Calu3 (cell line): ENCODE measurements at places on chromosomes 2 and 18. TPM values are rescaled to one million over a fixed set of nuclear protein-coding genes. Genes with fewer than 3 reads are reported as not detected.

DNA sequence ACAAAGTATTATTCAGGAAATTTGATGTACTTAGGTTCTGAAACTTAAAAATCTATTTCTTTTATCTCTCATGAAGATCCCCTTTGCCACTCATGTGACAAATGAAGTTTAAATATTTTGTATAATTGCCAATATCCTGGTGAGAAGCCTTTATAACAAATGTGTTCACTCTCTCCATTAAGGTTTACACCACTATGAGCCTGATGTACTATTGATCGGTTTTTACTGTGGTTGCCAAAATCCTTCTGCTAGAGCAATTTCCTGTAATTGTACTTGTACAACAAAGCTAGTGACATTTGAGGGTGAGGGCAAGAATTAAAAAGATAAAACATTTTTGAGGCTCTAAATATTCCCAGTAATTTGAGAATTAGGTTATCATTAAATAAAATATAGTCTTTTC, 222.3 kb upstream of the CDH19 start:
- DNase-seq = no peak

- DNase-seq = no peak
Observed at GRCh38 chr2:37622450-37623100, 48.9 kb downstream of the CDC42EP3 start.

DNA sequence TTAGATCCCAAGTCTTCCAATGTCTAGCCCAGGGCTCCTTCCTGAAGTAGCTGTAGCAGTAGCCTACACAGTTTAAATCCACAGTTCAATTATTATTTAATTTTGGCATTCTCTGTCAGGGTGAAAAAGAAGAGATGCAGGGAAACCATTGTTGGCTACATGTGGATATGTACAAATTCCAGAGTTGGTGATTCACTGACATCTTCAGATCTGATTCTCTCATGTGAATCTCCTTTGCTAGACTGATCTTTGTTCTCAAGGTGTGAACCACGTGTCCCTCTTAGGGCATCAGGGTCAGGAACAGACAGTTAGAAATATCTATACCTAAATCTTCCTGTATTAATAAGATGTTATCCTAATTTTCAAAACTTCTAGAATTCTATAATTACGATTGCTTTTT, 36.7 kb downstream of the ADCYAP1 start:
- no peak for DNase-seq

DNA sequence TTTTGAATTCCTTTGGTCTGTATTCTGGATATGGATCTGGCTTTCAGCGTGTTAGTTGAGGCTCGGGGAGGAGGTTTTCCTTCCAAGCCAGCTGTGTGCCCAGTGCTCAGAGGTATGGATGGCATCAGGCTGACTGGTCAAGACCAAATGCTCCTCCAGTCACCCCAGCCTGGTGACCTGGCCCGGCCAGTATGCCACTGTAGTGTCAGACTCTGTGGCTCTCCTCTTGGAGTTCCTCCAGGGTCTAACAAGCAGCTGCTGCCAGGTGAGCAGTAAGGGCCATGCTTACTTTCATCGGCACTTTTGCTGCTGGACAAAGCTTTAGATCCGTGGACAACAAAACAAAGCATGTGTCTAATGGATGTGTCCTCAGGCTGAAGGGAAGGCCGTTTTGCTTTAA, 44.1 kb downstream of the CABLES1 start:
- no peak for DNase-seq

DNA sequence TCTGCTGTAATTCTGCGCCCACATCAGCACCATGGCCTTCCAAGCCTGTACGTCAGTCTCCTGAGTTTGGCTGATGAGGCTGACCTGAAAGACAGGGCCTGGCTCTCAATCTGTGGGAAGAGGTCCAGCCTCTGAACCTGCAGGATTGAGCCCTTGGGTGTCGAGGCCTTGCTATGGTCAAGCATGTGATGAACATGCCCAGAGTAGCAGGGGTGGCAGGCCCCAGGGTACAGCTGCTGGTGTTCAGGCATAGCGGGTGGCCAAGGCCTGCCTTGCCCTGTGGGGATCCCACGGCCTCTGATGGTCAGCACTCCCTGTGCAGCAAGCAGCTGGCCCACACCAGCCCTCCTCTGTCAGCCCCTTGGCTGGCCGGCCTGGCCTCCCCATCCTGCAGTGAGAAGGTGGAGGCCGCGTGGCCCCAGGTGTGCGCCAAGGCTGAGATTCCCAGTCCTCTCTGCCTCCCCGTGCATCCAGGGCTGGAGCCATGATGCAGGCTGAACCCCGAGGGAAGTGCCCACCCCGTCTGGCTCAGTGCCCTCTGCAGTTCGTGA, 298.4 kb downstream of the NDUFA10 start:
- no peak for DNase-seq

ARL4C gene
- 15.6 and 21.0 TPM in 2 replicates for total RNA-seq

DNA sequence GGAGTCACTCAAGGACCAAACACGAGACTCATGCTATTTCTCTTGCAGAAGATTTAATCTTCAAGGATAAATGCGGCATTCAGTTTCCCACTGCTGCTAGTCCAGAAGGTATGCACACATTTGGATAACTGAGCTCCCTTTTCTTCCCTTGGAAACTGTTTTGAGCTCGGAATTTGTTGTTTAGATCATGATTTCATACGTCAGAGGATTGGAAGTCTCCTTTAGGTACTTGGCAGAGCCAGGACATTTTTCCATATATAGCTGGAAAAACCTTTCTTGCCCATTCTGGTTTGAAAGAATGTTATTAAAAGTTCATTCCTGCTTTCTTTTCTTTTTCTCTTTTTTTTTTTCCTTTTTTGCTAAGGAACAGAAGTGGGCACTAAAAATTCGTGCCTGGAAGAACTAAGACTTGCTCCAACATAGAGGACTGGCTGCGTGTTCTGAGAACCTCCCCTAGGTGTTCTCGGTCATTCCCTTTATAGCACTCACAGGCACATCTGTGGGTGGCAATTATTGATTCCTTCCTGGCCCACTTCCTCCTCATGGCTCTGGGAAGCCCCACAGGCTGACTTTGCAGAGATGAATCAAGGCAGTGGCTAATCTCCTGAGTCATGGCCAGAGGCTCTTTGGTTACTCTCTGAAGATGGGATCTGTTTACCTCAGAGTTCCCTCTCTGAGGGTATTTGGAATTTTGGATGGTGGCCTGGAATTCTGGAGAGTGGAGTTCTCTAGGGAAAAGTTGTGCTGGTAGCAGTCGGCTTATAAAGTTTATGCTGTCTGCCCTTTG, 104.8 kb downstream of the PLCL1 start:
- peak; percentile 43 for DNase-seq

GRCh38 chr18:25043104-25043503, 308.9 kb downstream of the ZNF521 start:
- no peak for DNase-seq

- DNase-seq = no peak
Observed at GRCh38 chr2:47504174-47504810, 101.3 kb downstream of the MSH2 start.

DNA sequence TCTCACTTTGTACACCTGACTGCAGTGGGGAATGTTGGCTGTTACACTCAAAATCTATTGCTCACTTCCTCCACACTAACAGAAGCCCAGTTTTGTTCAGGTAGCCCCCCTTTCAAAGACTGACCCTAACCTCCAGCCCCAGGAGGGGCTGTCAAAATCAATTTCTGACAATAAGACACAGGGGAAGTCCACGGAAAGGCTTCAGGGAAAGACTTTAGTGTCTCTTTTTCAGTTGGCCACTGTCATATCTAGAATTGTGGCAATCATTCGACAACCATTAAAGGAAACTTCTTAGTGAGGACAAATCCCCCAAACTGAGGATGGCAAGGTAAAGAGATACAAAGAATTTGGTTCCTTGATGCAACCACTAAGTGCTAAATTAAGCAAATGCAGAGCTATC, 59.0 kb downstream of the BARD1 start:
- DNase-seq = no peak

- DNase-seq = no peak
Observed at GRCh38 chr2:367246-367645, 79.4 kb upstream of the ALKAL2 start.

DNA sequence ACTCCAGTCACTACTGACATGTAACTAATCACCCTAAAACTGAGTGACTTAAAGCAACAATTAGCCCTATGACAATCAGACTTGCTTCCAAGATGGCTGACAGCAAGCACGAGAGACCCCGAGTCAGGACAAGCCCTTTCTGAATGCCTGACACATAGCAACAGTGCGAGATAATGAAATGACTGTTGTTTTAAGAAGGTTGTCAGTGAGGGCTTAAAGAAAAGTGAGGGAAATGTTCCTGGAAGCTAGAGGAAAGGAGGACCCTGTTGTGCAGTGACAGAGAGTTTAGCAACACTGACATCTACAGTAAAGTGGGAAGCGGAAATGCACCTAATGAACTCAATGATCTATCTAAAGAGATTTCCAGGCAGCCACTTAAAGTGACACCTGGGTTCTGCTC, 163.1 kb downstream of the STK39 start:
- DNase-seq = no peak

DNA sequence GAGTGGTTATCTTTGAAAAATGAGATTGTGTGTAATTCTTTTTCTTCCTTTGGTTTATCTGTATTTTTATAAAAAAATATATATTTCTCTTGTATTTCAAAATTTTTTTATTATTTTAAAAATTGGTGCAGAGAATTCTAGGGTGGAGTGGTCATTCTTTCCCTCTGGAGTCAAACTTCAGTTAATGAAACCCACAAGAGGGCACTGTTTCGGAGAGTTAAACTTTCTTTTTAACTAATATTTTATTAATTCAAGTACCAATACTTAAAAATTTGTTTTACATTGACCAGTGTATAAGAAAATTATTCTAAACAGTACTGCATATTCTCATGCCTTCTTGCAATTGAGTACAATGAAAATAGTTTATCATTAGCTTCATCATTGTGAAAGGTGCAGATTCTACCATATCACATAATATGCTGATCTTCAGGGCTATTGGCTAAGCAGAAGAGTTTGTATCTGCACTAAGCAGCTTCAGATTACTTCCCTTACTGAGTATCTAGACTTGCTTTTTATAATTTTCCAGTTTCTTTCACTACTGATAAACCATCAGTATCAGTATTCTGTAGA, 50.1 kb downstream of the HS1BP3 start:
- no peak for DNase-seq

VAMP5 gene
- total RNA-seq = 10.0 and 10.1 TPM in 2 replicates

- no peak for DNase-seq
Observed at GRCh38 chr2:120626566-120626965, 109.1 kb upstream of the GLI2 start.

CXCR1 gene
- total RNA-seq = not detected in 2 replicates

CPS1 gene
- 0.80 and 1.1 TPM in 2 replicates for total RNA-seq

GRCh38 chr2:134124047-134124753, 129.7 kb upstream of the MGAT5 start:
- no peak for DNase-seq

DNA sequence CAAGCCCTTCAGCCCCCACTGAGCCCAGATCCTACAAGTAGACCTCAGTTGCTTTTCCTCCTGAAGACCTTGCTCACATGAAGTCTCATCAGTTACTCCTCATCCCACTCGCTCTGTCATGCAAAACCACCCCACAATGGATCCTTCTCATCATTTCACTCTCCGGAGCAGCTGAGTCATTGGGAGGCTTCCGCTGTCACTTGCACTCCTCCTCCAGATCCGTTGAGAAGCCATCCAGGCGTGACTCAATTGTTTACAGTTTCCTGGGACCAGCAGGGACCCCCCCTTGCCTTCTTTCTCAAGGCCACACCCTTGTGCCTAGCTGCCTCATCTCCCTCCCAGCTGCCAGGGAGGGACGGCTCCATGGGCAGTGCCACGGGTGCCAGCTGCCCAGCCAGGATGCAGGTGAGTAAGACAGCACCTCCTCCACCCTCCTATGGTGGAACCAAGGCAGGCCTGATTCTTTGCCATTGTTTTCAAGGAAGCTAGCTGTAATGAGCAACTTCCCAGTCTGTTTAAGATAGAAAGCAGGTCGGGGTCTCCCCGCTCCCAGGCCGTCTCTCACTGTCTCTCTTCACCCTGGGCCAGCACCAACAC, 16.3 kb downstream of the GPR55 start:
- DNase-seq = no peak

GRCh38 chr2:9230881-9231280, 24.3 kb downstream of the ASAP2 start:
- DNase-seq = no peak

RRM2 gene
- 154 and 168 TPM in 2 replicates for total RNA-seq

DNA sequence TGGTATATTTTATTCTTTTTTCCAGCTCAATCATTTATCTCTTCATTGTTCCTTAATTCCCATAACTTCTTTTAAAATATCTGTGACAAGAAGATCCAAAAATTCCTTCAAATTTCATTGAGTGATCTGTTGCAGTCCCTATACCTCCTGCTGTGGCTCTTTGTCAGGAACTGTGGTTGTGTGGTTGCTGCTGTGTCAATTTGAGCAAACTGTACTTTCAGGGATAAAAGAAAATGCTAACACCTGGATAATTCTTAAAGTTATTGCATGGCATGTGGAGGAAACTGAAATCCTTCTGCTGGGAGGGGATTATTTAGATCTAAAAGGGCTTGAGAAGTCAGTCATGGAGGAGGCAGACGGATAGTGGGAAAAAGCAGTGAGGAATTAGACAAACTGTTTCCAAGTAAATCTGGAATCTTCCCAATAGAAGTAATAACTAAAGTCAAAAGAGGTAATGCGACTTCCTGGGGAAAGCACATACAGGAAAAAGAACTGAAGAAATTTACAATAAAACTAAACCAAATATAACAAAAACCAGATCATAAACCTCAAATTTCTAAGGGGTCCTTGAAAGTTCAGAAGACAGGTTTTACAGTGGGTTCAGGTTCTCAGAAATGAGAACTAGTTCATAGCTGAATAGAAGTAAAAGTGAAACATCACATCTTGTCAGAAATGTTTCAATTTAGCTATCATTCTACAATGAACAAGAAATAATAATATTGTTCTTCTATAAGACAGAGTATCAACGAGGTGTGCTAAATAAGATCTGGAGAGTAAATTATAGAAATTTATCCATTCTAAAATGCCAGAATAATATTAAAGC, 33.5 kb upstream of the CD226 start:
- no peak for DNase-seq

SH3RF3 gene
- 0.17 and 0.29 TPM in 2 replicates for total RNA-seq

DNA sequence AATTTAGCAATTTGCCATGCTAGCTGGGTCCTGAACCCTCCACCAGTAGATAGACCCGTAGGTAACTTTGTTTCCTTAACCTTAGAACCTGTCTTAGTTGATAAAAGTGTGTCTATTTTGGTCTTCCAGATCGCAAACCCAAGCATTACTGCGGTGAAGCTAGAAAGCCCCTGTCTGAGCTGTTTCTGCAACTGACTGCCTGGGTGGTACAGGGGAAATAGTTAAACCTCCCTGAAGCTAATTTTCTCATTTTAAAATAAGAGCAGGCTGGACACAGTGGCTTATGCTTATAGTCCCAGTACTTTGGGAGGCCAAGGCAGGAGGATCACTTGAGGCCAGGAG, 101.7 kb upstream of the MSH2 start:
- DNase-seq = no peak

GRCh38 chr2:237934186-237934585, 32.6 kb upstream of the UBE2F start:
- no peak for DNase-seq

UGT1A3 gene
- 5.9 and 6.0 TPM in 2 replicates for total RNA-seq
